Activated gamma-delta T cell (primary cell): ENCODE measurements at places on chromosomes 7 and 10.

GRCh38 chr7:126700807-126701604 is 551.7 kb downstream of the GRM8 start:
- DNase-seq, result no peak

DNA sequence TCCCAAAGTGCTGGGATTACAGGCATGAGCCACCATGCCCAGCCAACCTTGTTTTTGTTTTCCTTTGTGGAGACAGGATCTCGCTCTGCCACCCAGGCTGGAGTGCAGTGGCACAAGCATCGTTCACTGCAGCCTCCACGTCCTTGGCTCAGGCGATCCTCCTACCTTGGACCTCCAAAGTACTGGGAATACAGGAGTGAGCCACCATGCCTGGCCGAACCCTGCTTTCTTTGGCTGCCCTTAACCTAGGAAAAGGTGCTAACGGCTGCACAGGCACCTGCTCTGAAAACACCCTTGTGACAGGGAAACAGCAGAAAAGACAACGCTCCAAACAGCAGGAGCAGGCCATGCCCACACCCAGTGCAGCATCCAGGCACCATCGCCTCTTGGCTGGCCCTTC is 71.9 kb downstream of the OAT start:
- DNase-seq, result no peak

GRCh38 chr10:31686599-31686998 is 242.0 kb downstream of the ARHGAP12 start:
- DNase-seq, result no peak

DNA sequence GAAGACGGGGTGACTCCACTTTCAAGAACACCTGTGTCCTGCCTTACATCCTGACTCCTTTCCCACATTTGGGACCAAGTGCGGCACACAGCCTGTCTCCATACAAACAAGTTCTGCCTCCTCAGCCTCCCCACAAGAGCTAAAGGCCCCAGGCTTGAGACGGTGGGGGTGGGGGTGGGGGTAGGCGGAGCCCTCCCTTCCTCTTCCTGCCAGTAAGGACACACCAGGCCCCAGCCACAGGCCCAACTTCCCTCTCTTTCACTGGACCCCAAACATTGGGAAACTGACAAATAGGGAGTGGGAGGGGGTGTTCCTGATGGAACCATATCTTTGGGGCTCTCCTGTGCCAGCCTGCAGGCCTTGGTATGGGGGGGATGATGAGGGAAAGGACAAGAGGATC is 4.6 kb downstream of the CDK5 start:
- no peak for DNase-seq

DNA sequence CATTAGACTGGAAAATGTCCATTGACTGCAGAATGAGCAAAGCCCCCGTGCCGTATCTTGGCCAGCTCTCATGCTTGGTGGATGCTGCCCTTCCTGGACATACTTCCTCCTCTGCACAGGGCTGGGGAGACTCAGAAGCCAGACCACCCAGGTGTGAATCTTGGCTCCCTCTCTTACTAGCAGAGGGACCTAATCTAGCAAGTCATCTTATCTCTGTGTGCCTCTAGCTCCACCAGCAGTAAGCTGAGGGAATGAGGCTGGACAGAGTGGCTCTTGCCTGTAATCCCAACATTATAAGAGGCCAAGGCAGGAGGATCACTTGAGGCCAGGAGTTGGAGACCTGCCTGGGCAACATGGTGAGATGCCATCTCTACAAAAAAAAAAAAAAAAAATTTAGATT is 173.8 kb upstream of the GHITM start:
- no peak for DNase-seq

DNA sequence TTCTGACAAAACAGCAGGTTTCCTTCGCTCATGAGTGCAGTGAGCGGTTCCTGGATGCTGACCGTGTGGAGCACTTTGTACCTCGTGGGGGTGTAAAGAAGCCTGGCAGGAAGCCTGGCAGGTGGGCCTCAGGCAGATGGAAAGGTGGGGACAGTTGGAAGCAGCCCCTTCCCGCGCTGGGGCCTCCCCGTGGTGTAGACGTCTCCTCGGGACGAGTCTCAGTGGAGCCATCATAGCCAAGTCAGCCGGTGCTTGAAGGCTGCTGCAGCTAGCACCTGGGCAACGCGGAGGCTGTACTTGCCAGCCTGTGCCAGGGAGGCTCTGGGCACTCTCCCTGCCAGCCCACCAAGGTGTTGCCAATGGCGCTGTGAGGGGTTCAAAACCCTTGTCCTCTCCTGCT is 154.5 kb downstream of the WDR37 start:
- no peak for DNase-seq

DNA sequence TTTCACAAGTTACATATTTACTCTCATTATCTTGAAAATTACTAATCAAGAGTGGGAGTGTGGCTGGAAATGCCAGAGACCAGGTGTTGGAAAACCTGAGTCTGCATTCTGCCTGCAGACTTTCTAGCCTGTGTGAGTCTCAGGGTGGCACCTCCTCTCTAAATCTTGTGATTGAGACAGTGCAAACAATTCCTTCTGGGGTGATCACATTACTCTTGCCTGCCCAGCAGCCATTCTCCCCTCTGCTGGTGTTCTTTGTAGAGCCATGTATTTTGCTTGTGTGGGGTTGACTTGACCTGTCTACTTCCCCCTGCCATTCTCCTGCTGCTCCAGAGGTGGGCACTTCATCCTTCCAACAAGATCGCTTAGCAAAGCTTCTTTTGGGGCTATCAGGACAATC is 101.1 kb downstream of the RAPGEF5 start:
- DNase-seq, result no peak

DNA sequence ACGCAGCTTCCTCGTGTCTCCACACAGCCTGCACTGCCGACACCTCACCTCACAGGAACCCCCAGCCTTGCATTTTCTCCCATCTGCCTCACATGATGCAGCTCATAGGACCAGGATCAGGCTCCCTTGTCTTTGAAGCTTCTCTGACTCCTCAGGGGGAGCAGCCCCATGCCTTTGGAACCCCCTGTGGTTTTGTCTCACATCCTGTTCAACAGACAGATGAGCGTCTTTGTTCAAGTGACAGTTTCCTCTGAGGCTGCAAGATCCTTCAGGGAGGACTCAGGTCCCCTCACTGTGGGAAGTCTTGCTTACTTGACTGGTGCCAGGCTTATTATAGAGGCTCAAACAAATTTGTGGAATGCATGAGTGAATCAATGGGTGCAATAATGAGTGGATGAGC is 667.1 kb downstream of the INHBA start:
- DNase-seq, result no peak
